ENCODE measurements at places on chromosomes 6 and 20.

- DNase-seq = no peak
Measured at GRCh38 chr6:50135968-50136367, 86.2 kb upstream of the DEFB112 start.

DNA sequence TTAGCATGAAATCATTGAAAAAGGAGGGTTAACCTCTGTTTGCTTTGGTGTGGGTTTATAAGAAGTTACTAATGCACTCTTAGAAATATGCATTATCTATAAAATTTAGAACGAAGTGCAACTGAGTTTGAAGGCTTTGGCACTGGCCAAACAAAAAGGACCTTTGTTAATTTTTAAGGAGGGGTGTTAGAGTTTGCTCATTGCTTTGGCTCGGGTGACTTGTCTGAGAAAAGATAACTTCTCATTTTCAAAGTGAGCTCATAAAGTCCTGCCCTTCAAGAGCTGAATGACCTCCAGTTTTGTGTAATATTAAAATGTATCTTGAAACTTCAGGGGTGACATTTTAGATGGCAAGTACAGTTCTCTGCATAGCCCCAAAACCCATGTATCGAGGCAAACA lies 25.9 kb downstream of the NEDD9 start:
- no peak for DNase-seq

DNA sequence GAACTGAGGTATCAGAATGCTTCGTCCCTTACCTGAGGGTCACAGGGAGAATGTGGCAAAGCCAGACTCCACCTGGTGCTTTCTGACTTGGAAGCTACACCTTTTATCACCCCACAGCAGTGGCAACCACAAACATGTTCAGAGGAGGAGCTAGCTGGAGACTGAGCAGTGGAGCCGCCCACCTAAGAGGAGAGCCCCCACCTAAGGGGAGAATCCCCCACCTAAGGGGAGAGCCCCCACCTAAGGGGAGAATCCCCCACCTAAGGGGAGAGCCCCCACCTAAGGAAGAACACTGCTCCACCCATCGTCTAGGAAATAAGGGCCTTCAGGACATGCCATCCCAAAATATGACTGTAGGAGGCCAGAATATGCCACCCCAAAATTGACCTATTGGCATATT lies 4.0 kb downstream of the SLC52A3 start:
- no peak for DNase-seq

GRCh38 chr6:136739071-136739470 lies 53.2 kb downstream of the MAP3K5 start:
- no peak for DNase-seq

DNA sequence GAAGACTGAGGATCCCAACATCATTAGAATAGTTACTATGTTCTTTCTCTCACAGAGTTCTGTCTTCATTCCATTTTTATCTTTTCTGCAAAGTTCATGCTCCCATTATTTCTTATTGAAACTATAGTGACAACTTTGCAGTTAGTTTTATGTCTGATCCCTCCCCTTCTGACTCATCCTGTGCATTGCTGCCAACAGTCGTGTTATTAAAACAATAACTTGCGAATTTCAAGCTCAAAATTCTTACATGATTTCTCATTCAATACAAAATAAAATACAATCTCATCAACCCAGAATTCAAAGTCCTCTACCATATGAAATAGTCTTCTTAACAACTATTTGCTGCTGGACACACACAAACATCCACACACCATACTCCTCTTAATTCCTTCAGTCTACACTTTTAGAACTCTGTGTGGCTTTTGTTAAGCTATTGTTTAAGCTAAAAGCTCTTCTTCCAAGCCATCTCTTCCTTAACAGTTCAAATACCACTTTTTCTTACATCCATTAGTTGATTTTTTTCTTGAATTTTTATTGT lies 261.4 kb upstream of the IRAK1BP1 start:
- DNase-seq = no peak

- DNase-seq = no peak
Measured at GRCh38 chr6:1821513-1822183, 211.9 kb downstream of the FOXC1 start.

DNA sequence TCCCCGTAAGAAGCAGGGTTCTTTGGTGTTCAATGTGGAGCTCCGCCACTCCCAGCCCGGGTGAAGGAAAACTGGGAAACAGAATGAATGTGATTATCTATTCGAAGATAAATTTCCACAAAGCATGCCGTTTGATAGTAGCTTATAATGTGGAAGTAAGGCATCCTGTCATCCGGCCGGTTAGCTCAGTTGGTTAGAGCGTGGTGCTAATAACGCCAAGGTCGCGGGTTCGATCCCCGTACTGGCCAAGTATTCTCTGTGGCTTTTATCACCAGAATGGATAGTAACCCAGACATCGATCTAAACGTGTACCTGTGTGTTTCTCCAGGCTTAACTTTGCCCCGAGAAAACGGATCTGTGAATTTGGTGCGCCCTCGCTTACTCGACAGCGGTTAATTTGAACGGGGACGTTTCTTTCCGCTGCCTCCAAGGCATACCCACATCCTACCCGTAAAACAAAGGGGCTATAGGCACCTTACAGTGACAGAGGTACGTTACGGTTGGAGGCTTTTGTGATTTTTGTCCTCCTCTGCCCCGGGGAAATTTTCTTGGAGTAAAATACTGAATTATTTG lies 215.2 kb upstream of the ZNF184 start:
- DNase-seq = peak; percentile 83

DNA sequence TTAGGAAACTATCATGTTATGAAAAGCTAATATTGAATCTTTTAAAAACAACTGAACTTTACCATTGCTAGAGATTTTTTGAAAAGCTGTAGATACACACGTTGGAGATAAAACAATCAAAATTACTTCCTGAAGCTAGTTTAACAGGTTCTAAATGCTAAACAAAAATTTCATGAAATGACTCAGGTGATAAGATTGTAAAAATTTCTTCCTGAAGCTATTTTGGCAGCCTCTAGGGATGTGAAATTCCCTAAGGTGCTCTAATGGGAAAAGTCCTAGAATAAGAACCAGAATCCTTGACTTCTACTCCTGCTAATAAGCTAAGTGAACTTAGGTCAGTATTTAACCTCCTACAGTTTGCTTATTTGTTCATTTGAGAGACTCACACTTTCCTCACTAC lies 8.5 kb downstream of the GCM2 start:
- no peak for DNase-seq

DNA sequence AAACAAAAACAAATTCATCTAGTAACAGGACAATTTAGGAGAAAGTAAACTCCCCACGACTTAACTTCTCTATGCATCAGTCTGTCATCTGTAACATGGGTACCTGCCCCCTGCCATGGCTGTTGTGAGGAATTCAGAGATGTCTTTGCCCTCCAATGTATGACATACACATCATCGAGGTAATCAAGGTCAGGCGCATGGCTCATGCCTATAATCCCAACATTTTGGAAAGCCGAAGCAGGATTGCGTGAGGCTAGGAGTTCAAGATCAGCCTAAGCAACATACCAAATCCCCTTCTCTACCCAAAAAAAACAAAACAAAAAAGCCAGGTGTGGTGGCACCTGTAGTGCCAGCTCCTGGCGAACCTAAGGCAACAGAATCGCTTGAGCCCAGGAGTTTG lies 9.0 kb downstream of the EEF1A1 start:
- DNase-seq = no peak

DNA sequence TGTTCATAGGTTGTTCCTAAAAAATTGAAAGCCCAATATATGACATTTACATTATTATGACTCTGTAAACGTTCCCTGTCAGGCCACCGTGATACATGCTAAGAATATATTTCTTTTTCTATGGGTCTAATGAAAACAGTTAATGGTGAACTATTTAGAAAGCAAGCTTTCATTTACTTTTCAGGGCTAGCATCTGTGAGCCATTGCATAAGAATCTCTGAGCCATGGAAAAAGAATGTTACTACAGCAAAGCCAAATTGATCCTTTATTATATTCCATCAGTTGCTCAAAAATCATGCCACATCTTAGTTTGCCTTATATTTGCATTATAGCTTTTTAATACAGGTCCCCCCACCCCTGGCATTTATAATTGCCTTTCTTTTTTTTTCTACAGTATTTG lies 275.5 kb downstream of the ZFAND3 start:
- no peak for DNase-seq

DNA sequence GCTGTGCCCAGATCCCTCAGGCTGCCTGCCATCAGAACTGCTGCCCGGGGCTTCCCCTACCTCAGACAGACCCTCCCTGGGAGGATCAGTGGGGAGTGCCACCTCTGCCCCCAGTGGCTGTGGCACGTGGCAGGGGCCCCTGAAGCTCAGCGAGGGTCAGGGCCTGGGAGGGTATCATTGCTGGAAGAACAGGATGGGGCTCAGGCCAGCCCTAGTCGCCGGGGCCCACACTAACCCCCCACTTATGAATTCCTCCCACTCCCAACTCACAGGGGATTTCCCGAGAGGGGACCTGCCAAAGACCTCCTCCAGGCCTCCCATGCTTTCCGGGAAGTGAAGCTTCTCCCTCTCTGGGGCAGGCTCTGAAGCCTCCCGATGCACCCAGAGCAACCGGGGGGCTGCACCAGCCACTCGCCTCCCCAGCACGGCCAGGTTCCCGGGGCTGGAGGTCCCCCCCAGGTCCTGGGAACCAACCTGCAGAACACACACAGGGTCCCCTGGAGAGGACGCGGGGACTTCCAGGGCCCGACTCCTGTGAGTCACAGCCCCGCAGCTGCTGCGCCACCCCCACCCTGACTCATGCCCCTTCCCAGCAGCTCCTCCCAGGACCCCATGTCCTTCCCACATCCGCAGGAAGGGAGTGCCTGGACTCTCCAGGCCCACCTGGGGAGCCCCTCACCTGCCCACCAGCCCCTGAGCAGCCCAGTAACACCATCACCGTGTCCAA lies 2.5 kb downstream of the TNFRSF6B start:
- no peak for DNase-seq

- no peak for DNase-seq
Measured at GRCh38 chr20:48007351-48007750, 222.1 kb upstream of the SULF2 start.

DNA sequence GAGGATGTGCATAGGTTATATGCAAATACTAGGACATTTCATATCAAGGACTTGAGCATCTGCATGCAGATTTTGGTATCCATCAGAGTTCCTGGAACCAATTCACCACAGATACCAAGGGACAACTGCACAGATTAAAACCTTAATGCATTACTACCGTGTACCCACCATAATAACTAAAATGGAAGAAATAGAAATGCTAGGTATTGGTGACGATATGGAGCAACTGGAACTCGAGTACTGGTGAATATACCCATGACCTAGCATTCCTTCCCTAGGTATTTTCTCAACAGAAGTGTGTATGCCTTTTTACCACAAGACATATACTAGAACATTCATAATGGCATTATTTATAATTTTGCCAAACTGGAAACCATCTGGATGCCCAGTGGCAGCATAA lies 18.5 kb downstream of the KCNS1 start:
- no peak for DNase-seq

DNA sequence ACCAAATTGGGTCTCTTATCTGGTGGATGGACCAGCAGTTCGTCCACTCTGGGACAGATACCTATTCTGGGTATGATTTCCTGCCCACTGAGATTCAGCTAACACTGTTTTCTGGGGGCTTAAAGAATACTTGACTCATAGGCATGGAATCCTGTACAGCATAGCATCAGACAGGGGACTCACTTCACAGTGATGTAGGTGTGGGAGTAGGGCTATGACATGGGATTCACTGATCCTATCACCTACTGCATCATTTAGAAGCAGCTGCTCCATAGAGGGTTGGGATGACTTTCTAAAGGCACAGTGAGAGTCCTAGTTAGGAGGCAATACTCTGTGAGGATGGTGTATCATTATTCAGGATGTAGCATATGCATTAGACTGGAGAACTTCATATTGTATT lies 74.5 kb upstream of the AHI1 start:
- DNase-seq = no peak

GRCh38 chr20:31822421-31823330 lies 3.5 kb downstream of the MYLK2 start:
- peak; percentile 93 for DNase-seq

- no peak for DNase-seq
Measured at GRCh38 chr20:58128635-58129625, 99.5 kb downstream of the ANKRD60 start.

GRCh38 chr6:136693090-136693489 lies 99.2 kb downstream of the MAP3K5 start:
- DNase-seq = no peak

GRCh38 chr20:48706710-48707365 lies 121.0 kb downstream of the PREX1 start:
- DNase-seq = no peak

GRCh38 chr6:13838616-13839015 lies 24.3 kb upstream of the MCUR1 start:
- DNase-seq = no peak

- DNase-seq = no peak
Measured at GRCh38 chr6:14517516-14518105, 400.0 kb downstream of the CD83 start.

GRCh38 chr6:2798586-2799134 lies 33.5 kb downstream of the WRNIP1 start:
- DNase-seq = no peak

DNA sequence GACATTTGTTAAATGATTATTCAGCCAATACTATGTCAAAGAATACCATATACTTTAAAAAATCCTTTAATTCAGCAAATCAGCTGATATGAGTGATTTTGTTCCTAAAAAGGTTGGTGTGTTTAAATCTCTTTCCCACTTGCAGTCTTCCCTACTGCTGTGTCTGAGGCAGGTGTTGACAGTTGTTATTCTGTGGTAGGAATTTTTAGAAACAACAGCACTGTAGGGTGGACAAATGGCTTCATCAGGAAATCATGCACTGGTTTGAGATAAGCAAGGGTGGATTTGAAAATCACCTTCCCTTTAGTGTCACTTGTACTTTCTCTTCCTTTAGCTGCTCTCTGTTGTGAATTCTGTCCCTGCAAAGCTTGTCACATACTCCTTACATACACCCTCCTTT lies 213.7 kb upstream of the SGK1 start:
- no peak for DNase-seq

All from COR-L47 (cell line).